Caudate nucleus (tissue), 63 donors: ENCODE measurements at places on chromosomes 1 and 21.

DNA sequence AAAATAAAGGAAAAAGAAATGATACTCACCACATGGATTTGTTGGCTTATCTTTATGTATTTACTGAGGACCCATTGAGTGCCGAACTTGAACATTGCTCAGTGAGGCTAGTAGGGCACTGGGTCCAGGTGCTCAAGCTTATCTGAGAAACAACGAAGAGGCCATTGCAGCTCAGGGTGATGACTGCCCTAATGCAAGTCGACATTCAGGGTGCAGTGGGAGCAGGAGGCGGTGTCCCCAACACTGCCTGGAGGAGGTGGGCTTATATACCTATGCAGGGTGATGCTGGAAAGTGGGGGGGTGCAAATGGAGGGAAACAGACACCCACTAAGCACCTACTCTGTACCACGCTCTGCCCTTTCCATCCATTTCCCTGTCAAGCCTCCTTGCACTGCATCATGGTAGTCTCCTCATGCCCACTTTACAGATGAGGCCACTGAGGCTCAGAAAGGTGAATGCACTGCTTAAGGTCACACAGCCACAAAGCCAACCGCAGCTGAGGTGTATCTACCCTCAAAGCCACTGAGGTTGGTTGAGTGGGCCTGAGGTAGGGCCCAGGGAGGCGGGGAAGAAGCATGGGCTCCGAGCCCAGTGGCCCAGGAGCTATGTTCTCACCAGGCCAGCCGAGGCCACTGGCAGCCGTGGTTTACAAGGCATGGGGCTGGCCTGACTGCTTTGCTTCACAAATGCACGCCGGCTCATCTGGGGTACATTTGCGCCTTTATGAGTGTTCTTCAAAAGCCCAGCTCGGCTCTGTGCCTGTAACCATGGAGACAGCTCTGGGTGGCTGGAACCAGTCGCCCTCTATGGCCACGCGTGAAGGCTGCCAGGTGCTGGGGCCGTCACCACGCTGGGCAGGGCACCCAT, 103.8 kb downstream of the EPHB2 start:
- peak; percentile 32 for DNase-seq

DNA sequence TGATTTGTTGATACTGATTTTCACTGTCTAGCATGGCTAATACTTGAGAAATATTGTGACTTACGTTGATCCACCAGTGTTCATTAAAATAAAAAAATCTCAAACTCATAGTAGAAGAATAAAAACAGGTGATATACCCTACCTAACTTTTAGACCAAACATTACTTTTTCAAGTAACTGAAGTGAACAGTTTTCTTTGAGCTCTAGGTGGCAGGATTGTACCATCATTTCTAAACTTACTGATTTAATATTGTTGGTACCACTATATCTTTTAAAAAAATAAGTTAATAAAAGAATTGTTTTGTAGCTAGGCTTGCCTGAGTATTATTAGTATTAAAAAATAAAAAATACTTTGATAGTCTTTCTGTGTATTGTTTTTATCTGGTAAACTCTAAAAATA, 21.5 kb downstream of the CDC73 start:
- no peak for DNase-seq

DNA sequence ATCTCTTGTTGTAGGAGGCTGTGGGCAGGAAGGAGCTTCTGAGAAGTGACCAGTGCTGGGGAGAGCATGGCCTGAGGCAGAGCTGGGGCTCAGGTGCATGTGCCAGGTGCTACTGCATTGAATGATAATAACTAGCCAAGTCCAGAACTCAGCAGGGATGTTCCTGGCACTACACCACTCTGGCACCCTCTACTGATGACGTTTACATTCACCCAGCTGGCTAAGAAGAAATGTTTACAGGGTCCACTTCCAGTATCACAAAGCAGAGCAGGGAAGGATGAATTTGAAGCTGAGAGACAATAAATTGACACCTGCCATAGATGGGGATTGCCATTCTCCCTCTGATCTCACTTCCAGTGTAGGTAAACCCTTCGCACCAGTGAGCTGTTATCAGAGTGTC, 411.8 kb downstream of the SETD4 start:
- DNase-seq = no peak

- no peak for DNase-seq
These were observed 55.4 kb downstream of the CAMK2N1 start for GRCh38 chr1:20430355-20431175.

GRCh38 chr1:28770601-28771165, 33.9 kb downstream of the YTHDF2 start:
- no peak for DNase-seq

GRCh38 chr1:155091071-155092051, 12.7 kb downstream of the EFNA3 start:
- peak; percentile 74 for DNase-seq

DNA sequence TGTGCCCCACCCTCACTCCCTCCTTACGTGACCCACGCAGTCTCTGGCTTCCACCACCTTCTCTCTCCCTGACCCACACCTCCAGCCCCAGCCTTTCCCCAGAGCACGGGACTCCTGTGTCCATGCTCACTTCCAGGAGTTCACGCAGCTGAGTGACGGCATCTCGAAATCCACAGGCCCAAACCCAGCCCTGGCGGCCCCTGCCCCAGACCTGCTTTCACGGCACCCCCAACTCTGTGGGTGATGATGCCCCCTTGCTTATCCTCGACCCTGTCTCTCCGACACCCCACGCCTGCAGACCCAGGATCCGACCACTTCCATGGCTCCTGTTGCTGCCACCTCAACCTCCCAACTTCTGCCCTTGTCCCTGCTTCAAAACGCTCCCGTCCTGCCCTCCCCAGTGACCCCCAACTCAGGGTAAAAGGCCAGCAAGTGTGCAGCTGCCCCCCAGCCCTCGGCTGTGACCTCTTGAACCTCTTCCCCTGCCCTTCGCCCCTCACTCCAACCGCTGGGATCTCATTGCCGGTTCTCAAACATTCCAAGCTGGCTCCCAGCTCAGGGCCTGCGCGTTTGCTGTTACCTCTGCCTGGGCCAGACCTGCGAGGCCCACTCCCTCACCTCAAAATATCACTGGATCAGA, 30.4 kb upstream of the LAPTM5 start:
- no peak for DNase-seq

DNA sequence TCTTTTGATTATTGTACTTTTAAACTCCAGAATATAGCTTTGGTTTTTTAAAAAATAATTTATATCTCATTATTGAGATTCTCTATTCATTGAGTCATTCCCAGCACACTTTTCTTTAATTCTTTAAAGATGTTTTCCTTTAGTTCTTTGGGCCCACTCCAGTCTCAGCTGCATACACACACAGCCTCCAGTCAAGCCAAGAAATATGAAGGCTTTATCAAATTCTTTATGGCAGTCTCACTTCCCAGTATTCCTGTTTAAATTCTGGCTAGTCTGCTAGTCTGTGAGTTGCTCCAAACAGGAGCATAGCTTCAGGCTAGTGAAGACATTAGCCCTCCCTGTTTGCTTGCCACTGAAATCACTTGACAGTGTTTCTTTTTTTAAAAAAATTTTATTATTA, 61.2 kb downstream of the CRP start:
- DNase-seq = no peak

DNA sequence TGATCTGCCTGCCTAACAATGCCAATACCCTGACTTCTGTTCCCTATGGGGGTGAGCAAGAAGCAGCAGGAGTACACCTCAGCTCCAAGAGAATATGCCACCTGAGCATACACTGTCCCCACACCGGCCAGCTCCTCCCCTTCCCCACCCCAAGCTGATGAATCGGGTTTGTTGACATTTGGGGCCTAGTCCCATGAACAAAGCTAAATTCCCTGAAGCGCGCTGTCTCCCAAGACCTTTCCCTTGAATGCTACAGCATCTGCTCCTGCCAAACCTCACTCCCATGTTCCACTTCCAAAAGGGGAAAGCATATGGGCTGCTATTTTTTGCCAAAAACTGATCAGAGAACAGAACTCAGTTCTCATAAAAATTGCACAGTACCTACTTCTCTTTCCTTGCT, 220.4 kb upstream of the CAMK1G start:
- no peak for DNase-seq

DNA sequence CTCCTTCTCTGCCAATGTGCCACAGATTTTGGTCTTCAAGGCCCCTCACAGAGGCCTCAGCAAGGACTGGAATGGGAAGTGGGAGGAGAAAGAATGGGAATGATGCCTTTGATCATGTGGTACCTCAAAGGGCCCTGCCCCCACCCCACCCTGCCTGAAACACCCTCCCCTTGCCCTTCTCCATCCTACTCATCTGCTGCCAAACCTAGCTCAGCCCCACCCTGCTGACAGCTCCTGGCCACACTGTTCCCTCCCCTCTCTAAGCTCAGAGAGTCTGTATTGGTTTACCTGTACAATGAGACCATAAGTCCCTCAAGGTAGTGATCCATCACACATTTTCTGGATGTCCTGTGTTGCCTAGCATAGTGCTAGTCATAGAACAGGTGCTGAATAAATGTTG, 6.7 kb upstream of the ARHGAP30 start:
- no peak for DNase-seq

- DNase-seq = no peak
These were observed 93.5 kb downstream of the PRKAB2 start for GRCh38 chr1:147078606-147079399.

GRCh38 chr1:224629965-224630364, 13.8 kb downstream of the CNIH3 start:
- DNase-seq = no peak

DNA sequence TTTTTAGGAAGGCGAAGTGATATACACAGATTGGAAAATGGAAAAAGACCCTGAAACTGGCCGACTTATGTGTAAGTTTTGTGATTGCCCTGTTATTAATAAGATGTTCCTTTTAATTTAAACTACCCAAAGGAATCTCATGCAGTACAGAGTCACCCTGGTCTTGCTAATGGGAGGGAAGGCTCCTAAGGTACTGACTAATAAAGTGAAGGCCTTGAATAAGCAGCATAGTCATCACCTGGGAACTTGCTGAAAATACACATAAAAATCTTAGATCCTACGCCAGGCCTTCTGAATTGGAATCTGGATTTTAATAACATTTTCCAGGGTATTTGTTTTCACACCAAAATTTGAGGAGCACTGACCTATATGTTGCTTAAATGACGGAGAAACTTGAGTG, 73.4 kb upstream of the MCOLN3 start:
- DNase-seq = no peak

DNA sequence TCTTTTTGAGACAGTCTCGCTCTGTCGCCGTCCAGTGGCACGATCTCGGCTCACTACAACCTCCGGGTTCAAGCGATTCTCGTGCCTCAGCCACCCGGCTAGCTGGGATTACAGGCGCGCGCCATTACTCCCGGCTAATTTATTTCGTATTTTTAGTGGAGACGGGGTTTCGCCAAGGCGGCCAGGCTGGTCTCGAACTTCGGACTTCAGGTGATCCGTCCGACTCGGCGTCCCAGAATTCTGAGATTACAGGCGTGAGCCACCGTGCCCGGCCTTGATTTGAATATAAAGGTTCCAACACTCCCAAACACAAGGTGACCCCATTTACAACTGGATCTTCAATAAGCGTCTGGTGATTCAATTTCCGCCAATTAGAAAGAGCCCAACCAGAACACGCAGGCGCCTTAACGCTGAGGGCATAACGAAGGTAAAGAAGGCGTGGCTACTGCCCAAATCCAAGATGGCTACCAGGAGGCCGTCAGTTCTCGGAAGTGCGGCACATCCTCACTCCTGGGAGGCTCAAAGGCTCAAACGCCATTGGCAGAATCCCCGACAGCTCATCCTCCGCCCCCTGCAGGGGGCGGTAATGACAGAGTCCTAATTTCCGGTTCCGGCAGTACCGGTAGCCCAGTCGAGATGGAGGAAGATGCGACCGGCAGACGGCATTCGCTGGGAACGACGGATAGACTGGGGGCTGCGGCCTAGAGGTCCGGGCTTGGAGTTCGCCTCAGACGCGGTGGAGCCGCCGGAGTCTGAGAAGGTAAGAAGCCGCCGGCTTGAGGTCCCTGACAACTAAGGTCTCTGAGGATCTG, at the start of gene SLC25A44:
Gene SLC25A44, plus strand, starts transcription at position 617 of the 812 bp plus-strand sequence. CDS start 5,744 bp downstream, outside the sequence.
- DNase-seq = peak; percentile 87

DNA sequence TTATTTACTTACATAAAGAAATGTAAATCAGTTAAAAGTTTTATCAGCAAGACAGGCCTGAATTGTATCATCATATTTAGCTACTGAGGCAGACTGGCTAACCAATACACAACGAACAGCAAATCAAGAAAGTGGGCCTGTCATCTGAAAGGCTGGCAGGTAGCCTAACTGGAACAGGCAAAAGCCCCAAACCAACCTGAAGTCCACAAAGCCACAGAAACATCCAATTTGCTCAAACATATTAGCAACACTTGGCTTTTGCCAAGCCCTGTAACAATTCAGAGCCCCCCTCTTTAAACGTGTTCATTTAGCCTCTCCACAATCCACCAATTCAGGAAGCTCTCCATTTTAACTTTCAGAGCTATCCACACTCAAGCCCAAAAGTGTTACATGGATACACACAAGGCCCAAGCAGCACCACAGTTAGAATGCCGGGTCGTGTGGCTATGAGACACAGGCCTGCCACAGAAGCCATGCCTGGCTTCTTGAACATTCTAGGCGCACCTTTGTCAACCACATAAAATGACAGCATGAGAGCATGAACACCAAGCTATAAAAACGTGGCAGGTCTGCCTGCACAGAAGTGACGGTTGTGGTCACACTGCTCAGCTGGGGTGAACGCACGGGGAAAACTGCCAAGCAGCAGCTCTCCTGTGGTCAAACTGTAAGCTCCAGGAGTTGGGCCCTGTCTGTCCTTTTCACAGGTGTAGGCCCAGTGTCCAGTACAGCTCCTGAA, 49.3 kb downstream of the CD34 start:
- DNase-seq = no peak

DNA sequence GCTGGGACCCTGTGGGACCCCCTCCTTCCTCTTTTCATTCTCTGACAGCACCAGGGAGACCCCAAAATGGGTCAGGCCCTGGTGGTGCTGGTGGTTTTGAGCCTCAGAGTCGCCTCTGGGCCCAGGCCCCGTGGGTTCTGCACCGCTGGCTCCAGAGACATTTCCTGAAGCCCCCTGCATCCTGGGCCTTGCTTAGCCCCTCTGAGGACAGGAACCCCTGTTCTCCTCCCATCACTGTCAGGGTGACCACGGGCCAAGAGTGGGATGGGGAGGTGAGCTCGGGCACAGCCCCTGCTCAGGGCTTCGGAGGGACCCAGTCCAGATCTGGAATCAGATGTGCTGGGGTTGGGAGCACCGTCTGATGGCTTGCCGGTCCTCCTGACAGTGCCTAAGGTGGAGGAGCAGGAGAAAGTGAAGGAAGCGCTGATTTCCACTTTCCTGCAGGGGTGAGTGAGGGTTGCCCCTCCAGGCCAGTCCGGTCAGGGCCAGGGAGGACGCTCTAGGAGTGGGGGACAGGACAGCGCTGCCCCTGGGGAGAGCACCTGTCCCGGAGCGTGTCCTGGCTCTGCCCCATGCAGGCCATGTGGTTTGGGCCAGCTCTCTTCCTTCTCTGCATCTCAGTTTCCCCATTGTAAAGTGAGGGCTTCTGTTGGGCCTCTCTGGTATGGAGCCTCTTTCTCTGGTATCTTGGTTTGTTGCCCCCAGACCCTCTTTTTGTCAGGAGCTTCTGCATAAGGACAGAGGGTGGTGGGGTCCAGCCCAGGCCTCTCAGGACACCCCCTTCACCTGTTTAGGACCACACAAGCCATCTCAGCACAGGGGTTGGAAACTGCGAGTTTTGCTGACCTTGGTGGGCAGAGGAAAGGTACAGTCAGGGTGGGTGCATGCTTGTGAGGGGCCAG, 71.0 kb downstream of the TRIM11 start:
- no peak for DNase-seq
